Stimulated activated memory B cell treated with anti-CD40 and anti-IgM and Interleukin-4, amounts not matched to agents 10 μg/mL and 1 μg/mL and 100 μg/mL, for 72 hours (primary cell): ENCODE measurements at places on chromosomes 4 and X.

GRCh38 chr4:71202705-71203104 is 136.1 kb upstream of the SLC4A4 start:
- no peak overlapping the region for H3K27ac ChIP-seq
- H3K27me3 ChIP-seq: peaks cover 7% of the 10 kb centered on the region
- H3K4me3 ChIP-seq: no peak overlapping the region
- H3K36me3 ChIP-seq: no peaks in the 10 kb centered on the region
- no peak for ATAC-seq

- H3K4me3 ChIP-seq: no peak overlapping the region
- no peak for ATAC-seq
- no peaks in the 10 kb centered on the region for H3K36me3 ChIP-seq
- H3K27ac ChIP-seq: no peak overlapping the region
- H3K4me1 ChIP-seq: no peaks in the 10 kb centered on the region
Observed at GRCh38 chrX:5324546-5324945, 904.1 kb downstream of the NLGN4X start.

GRCh38 chr4:127667772-127668171 is 35.0 kb downstream of the INTU start:
- no peak overlapping the region for H3K4me3 ChIP-seq
- no peak overlapping the region for H3K27ac ChIP-seq
- no peak for ATAC-seq
- H3K27me3 ChIP-seq: no peaks in the 10 kb centered on the region

GRCh38 chr4:66569228-66569627 is 898.9 kb upstream of the EPHA5 start:
- no peak for ATAC-seq
- H3K36me3 ChIP-seq: no peaks in the 10 kb centered on the region
- no peaks in the 10 kb centered on the region for H3K4me1 ChIP-seq
- no peaks in the 10 kb centered on the region for H3K27me3 ChIP-seq
- no peak overlapping the region for H3K4me3 ChIP-seq

- H3K4me1 ChIP-seq: no peaks in the 10 kb centered on the region
- H3K36me3 ChIP-seq: peaks cover 57% of the 10 kb centered on the region
- H3K4me3 ChIP-seq: no peak overlapping the region
- H3K27me3 ChIP-seq: no peaks in the 10 kb centered on the region
- H3K27ac ChIP-seq: no peak overlapping the region
Observed at GRCh38 chr4:145644699-145645098, 25.5 kb downstream of the MMAA start.

GRCh38 chrX:95728446-95728845 is 956.2 kb upstream of the DIAPH2 start:
- no peaks in the 10 kb centered on the region for H3K4me1 ChIP-seq
- H3K36me3 ChIP-seq: no peaks in the 10 kb centered on the region
- H3K4me3 ChIP-seq: no peak overlapping the region
- H3K27me3 ChIP-seq: no peaks in the 10 kb centered on the region
